Activated CD8-positive, alpha-beta memory T cell treated with anti-CD3 and anti-CD28 coated beads for 48 hours (primary cell): ENCODE measurements at places on chromosomes 1 and 21.

DNA sequence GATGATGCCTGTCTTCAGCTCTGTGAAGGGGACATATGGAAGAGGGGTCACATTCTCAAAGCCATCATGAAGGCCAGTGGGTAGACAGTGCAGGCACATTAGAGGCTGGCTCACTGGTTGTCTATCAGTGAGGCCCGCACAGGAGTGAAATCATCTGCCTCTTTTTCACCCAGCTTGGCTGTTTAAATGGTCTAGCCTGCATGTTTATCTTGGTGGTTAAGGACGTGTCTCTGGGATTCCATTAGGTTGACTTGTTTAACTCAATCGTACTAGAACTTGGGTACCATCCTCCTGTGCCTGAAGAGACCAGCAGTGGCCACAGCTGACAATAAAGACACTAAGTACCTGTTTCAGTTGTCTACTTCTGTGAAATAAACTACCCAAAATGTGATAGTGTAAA lies 219.3 kb downstream of the PLPP3 start:
- DNase-seq: no peak

DNA sequence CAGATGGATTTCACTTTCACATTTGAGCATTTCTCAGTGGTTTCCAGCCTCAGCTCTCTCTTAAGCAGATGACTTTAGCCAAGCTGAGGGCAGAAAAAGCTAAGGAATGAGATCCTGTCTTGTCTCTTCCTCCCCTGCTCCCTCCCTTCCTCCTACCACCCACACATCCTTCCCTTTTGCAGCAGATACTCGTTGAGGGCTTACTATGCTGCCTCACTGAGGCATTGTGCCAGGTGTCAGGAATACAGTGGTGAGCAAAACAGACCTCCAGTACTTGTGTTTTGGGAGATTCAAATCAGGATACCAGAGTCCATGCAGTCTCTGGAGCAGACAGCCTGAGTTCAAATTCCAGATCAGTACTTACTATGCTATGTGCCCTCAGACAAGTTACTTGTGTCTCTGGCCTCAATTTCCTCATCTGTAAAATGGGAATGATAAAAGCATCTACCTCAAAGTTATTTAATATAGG lies 43.2 kb downstream of the KIF26B start:
- no peak for DNase-seq

GRCh38 chr1:93171549-93172034 lies 8.6 kb downstream of the TMED5 start:
- no peak for DNase-seq

- DNase-seq: no peak
Observed at GRCh38 chr1:165253818-165254254, 102.7 kb downstream of the LMX1A start.

DNA sequence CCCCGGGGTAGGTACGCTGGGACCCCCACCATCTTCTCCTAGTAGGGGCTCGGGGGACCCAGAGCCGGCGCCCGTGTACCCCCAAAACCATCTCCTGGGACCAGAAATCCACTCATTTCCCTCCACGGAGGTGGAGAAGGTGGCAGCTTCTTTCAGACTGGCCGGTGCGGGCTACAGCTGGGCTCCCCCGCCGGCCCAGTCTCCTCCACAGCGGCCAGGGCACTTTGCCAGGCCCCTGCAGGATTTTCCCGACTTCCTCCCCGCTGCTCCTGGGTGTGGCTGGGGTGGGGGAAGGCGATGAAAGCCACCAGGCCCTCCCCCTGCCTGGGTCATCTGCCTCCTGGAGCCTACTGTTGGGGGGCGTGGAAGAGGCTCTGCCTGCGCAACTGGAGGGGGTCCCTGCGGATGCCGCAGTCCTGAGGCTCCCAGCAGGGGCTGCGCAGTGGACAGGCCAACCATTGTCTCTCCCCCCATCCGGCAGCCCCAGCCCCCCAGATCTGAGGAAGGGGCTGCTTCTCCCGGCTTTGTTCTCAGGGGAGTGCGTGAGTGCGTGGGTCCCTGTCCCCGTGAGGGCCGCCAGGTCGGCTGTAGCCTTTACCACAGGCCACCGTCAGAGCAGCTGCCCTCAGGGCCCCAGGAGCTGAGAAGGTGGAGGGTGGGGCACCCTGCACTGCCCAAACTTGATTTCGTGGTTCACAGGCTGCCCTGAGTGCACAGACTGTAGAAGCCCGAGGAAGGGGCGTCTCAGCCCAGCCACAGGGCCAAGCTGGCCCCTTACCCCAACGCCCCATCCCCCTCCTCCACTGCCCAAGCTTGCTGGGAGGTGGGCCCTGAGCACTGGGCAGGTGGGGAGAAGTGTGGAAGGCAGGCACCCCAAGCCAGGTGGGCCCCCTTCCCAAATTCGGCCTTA lies 1.3 kb downstream of the AGRN start:
- DNase-seq: no peak
